ENCODE measurements at places on chromosomes 7 and 10.

DNA sequence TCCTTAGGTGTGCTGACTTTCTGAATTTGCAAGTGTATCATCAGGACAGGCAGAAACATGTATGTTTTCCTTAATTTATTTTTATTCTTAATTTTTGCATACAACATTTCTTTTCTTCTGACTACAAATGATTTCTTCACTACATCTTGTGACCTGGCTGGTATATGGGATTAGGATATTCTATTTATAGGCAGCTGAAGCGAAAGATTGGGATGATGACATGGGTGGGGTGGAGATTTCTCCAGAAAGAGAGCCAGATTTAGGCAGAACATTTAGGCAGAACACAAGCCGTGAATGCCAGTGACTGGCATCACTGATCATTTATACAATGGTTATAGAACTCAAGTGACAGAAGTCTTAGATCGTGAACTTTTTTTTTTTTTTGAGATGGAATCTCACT, 256.7 kb downstream of the KLF6 start:
- no peak for DNase-seq

DNA sequence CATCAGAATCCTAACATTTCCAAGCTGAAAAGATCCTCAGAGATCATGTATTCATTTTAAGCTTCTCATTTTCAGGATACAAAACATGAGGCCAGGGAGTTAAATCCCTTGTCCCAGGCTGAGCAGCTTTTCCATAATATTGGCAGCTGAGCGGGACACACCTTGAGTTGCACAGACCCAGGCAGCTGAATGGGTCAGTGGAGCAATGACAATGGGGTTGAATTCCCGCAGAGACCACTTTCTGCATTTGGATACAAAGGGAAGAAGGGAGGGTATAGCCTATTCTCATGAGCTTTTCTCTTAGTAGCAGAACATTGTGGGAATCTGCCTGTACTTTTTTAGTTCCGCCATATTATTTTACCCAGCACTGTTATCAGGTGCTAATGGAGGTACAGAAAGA, 49.5 kb downstream of the PRR15 start:
- DNase-seq = no peak

GRCh38 chr7:71705901-71706596, 574.1 kb downstream of the GALNT17 start:
- DNase-seq = no peak

DNA sequence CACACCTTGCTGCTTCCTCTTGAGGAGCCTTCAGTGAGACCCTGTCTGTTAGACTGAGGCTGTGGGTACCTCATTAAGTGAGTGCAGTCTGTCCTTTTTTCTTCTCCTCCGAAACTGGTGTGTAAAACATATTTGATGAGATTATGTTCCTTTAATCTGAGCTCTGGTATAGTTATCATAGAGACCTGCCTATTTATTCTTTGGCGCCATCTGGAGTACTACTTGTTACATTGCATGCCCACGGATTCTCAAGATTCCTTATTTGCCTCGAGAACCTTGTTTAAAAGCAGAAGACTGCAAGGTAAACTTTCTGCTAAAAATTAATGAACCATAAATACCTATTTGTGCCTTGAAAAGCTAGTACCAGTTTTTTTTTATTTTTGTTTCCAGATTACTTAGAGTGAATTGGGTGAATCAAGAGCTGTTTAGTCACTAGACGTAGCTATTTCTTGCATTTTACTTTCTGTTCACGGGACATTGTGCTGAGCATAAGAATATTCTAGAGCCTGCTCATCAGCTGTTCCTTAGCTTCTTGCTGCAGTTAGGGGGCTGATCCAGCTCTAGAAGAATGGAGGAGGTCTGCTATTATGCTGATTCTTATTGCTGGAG, 16.9 kb upstream of the STMP1 start:
- no peak for DNase-seq

GRCh38 chr10:106402458-106402857, 762.0 kb downstream of the SORCS1 start:
- DNase-seq = no peak

- DNase-seq = no peak
Observed at GRCh38 chr7:81534446-81534845, 235.4 kb downstream of the HGF start.

- DNase-seq = no peak
Observed at GRCh38 chr7:38192327-38192726, 14.3 kb downstream of the STARD3NL start.

All from activated effector memory CD4-positive, alpha-beta T cell treated with anti-CD3 and anti-CD28 coated beads, Interleukin-2, amount 50 U/mL, for 16 hours (primary cell).